ENCODE measurements at places on chromosomes 2 and 18.

GRCh38 chr2:112615051-112615450 lies 30.6 kb downstream of the CHCHD5 start:
- no peak for DNase-seq

DNA sequence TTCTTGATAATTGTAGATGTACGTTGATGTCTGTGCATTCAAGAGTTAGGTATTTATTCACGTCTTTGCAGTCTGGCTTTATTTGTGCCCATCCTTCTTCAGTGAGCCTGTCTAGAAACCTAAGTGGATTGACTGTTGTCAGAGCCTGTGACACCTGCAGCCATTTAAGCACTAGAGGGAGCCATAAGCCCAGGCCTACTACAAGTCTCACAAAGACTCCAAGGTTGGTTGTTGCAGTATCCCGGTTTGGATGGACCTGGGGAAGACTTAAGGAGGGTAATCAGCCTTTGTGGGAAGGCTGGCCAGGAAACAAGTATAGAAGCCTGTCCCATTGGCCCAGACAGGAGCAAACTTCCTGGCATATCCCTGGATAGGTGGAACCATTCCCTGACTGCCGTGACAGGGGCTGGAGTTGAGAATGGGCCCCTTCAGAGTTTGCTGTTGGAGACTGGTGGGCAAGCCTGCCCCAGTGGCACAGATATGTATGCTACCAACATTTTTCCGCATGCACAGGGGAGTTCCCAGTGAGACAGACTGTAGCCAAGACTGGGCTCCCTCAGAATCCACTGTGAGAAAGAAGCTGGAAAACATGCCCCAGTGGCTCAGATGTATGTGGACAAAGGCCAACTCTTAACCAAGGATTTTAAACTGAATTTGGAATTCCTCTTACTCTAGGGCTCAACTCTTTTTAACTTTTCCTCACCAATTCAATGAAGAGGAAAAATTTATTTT lies 9.3 kb upstream of the LRRC30 start:
- no peak for DNase-seq

- no peak for DNase-seq
Observed at GRCh38 chr2:63981702-63982103, 37.5 kb downstream of the VPS54 start.

DNA sequence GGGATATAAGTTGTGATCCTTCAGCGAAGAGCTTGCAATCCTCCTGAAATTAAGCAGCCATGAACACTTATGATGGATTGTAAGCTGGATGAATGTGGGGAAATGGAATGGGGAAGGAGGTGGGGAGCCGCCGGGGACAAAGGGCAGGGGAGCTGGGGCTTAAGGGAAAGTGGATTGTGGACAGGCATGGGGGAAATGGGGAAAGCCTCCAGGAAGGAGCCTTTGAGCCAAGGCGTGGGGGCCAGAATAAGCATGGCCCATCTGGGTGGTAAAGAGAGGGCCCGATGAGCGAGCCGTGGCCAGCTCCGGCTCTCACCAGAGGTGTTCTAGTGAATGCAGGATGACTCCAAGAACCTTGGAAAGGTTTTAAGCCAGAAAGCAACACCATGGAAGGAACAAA lies 124.0 kb downstream of the SMAD7 start:
- DNase-seq: no peak

DNA sequence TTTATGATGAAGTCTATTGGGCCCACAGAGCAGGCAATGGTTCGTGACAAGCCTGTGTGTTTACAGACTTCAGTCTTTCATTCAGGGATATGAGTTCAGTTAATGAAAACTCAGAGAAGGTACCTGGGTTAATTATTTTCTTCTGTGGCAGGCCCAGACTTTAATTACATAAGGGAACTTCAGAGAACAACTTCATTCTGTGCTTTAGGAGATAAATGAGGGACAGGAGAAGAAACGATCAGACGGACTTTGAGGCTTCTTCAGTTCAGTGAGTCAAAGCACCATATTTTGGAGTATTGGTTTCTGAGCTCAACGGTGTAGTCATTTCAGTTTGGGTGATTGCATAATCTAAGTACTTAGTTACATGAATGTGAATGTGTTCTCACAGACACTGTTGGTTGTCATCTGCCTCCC lies 203.0 kb upstream of the KCNJ3 start:
- DNase-seq: no peak

- no peak for DNase-seq
Observed at GRCh38 chr2:191512874-191513273, 165.1 kb upstream of the NABP1 start.

DNA sequence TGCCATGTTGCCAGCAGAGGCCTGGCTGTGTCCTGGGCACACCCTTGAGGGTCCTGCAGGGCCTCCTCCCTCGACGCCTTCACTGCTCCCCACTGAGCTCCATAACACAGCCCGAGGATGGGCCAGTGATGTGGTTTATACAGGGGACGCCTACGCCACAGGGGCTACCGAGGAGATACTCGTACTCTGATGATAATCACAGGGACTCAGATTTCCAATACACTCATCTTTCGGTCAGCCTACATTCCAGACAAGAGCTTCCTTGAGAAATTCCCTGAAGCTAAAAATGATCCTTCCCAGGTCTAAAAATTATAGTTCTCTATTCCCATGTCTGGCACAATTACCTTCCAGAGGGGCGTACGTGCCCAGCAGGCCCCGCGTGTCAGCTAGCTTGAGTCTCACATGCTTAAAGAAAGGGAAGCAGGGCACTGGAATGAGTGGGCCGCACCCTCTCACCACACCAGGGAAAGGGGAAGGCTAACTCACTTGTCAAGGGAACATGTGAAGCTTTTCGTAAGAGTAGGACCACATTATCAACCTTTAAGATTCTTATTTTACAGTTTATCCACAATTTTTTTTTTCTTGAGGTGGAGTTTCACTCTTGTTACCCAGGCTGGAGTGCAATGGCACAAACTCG lies 159.5 kb upstream of the NDUFV2 start:
- no peak for DNase-seq

- DNase-seq: no peak
Observed at GRCh38 chr2:104790100-104790811, 63.7 kb upstream of the POU3F3 start.

GRCh38 chr18:43392168-43392567 lies 114.9 kb upstream of the SYT4 start:
- no peak for DNase-seq

- no peak for DNase-seq
Observed at GRCh38 chr2:241499146-241499965, 9.0 kb downstream of the STK25 start.

DNA sequence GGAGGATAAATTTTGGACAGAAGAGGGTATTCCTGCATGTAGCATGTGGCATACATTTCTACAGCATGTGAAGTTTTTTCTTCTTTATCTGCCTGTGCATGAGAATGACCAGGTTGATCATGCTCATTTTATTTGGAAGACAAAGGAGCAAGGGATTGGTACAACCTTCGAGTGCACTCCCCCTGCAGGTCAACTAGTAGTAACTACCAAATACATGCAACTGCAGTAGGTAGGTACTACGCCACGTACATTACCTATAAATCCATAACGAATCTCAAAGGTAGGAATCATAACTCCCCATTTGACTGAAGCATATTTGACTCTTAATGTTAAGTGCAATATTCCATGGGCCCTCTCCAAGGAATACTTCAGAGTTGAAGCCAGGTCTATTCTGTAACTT lies 763.9 kb downstream of the TSN start:
- no peak for DNase-seq

DNA sequence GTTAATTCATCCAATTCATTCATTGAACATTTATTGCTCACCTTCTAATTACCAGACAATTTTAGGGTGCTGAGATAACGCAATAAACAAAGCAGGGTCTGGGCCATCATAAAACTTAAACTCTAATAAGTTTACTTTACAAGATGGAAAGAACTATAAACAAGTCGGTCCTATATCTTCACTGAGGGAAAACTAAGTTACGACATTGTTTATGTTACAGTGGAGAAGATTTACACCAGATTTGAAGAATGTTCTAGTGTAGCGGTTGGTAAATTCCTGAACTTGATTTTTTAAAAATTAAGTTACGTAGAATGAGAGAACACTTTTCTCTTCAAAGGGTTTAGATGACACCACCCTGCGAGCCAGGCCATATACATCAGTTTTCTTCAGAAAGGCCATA lies 20.7 kb upstream of the FRZB start:
- DNase-seq: no peak

- DNase-seq: no peak
Observed at GRCh38 chr2:17544256-17544655, 3.8 kb downstream of the VSNL1 start.

DNA sequence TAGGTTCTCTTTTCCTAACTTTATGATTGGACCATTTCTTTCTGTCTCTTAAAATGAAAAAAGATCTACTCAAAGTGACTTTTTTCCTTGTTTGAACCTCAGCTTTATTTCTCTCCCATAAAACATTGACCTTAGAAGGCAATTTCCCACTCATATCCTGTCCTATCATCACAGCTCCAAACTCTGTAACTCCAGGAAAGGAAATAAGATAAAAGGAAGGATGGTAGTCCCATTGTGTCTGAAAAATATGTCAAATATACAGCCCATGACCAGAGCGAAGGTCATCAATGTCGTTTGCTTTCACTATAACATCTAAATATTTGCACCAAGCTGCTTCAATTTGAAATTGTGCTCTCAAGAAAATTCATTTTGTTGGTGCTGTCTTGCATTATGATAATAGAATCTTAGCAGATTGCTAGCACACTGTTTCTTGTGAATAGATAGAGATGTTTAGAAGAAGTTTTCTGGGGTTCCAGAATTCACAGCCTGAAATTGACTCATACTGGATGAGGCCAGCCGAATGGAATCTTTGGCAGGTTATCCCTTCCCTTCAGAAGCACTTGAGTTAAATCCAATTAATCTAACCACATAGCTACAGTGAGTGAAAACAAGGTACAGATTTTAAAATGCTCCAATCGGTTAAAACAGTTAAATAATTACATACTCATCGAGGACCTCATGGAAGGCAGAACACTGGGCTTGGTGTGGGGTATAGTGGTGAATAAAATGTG lies 95.1 kb downstream of the CRIM1 start:
- DNase-seq: no peak

- DNase-seq: no peak
Observed at GRCh38 chr2:129253461-129253812, 726.0 kb upstream of the RAB6C start.

GRCh38 chr2:101762451-101763171 lies 65.1 kb downstream of the MAP4K4 start:
- no peak for DNase-seq

Data from activated CD4-positive, alpha-beta T cell treated with anti-CD3 and anti-CD28 coated beads for 4 hours (primary cell).